ENCODE measurements at places on chromosomes 5 and 9.

GRCh38 chr5:107486489-107486888 is 184.2 kb downstream of the EFNA5 start:
- DNase-seq: no peak

GRCh38 chr9:2153630-2154217 is 138.6 kb downstream of the SMARCA2 start:
- no peak for DNase-seq

GRCh38 chr9:107478805-107479204 is 10.8 kb downstream of the KLF4 start:
- DNase-seq: no peak

GRCh38 chr9:124764774-124765438 is 6.2 kb downstream of the NR6A1 start:
- DNase-seq: no peak

GRCh38 chr5:332843-333242 is 11.3 kb downstream of the AHRR start:
- DNase-seq: no peak

DNA sequence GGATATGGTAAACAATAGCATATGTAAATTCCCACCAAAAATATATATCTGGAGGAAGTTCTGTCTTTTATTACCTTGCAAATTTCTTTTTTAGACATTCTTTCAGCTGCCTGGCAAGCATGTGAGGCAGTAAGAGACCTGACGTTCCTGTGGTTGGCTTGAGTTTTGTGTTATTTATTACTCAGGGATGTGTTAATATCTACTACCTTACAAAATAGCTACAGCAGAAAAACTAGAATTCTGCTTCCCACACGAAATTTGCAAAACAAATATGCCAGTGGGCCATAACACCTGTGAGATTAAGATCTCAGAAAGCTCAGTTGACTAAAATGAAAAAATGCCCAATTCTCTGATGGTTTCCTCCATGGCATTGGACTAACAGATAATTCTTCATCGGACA is 274.2 kb downstream of the TMEM167A start:
- DNase-seq: no peak

DNA sequence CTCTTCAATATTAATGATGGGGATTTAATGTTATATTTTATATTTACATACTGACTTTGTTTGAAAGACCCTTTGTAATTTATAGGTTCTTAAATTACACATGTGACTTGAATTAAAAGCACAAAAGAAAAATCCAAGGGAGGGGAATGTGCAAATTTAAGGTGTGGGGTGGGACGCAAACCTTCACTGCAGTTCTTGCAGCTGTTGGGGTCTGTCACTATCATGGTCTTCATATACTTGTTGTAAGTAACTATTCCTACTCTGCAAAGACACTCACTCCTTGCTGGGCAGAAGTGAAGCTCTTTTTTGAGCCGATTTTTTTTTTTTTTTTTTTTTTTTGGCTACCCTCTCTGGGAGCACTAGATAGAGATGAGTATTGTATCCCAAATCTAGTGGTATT is 505.3 kb downstream of the ARHGEF28 start:
- no peak for DNase-seq

DNA sequence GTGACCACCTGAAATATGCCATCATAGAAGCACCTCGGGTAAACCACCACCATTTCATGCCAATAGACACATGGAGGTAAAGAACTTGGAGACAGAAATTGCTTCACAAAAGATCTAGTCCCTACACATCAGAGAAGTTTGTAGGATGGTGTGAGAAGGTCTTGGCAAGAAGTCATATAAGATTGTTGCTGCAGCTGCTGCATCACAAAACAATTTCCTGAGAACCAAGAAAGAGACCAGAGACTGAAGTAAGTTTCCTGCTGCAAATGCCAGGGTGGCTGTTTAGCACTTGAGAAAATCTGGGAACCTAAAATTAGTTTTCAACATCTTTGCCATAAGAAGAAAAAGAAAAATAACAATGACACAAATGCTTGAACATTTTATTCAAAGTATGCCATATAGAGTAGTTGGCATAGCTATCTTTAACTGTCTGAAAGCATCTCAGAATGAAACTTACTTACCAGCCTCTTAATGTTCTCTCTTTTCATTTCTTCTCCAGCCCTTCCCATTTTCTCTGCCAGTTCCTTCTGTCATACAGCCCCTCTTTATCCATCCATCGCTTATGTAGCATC is 114.3 kb downstream of the KCTD16 start:
- no peak for DNase-seq
